ENCODE measurements at places on chromosomes 2 and 18.

- DNase-seq = no peak
These were observed 76.0 kb downstream of the ALPK2 start for GRCh38 chr18:58552896-58553295.

- no peak for DNase-seq
These were observed 23.3 kb downstream of the CLASP1 start for GRCh38 chr2:121625953-121626352.

GRCh38 chr18:25111377-25112288 lies 240.3 kb downstream of the ZNF521 start:
- DNase-seq = no peak

- no peak for DNase-seq
These were observed 91.2 kb downstream of the LIPG start for GRCh38 chr18:49652881-49653724.

GRCh38 chr18:5729983-5730699 lies 165.2 kb downstream of the TMEM200C start:
- no peak for DNase-seq

GRCh38 chr2:53131416-53131815 lies 636.2 kb upstream of the CHAC2 start:
- no peak for DNase-seq

- DNase-seq = peak; percentile 23
These were observed 4.9 kb downstream of the QPCT start for GRCh38 chr2:37349231-37349860.

- DNase-seq = no peak
These were observed 178.0 kb downstream of the HDAC4 start for GRCh38 chr2:239222706-239223309.

- no peak for DNase-seq
These were observed 81.1 kb downstream of the PAX3 start for GRCh38 chr2:222217712-222218111.

- DNase-seq = no peak
These were observed 19.3 kb downstream of the CCT7 start for GRCh38 chr2:73253400-73253799.

Measured in NCI-H1105 treated with DMSO at 0.1 percent for 48 hours (cell line).